ENCODE measurements at places on chromosomes 5 and 9.

DNA sequence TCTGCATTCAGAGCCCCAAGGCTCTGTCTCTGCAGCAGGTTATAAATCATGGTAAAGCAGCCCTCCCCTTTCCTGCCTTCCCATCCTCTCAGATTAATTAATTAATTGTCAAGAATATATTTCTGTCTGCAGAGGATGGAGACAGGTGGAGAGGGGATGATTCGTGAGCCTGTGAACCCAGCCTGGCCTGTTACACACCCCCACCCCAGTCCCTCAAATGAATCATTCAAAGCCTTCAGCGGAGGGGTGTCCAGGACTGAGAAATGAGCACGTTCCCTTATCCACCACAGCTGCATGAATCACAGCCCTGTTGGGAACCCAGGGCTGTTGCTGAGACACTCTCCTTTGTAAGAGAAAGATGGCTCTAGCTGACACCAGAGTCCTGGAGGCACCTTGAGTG is 56.0 kb downstream of the NIPAL4 start:
- peak; percentile 66 for DNase-seq

DNA sequence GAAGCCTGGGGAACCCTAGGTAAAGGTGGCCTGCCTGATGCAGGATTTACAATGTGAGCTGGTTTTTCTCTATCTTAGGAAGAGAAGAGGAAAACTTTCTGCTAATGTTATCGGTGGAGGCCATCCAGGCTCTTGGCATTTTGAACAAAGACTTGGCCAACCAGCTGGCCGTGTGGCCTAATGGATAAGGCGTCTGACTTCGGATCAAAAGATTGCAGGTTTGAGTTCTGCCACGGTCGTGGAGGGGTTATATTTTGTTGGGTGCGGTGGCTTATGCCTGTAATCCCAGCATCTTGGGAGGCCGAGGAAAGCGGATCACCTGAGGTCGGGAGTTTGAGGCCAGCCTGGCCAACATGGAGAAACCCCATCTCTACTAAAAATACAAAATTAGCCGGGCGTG is 9.6 kb downstream of the C9orf152 start:
- DNase-seq: no peak

- DNase-seq: no peak
Observed at GRCh38 chr9:15317836-15318235, 10.8 kb upstream of the TTC39B start.

DNA sequence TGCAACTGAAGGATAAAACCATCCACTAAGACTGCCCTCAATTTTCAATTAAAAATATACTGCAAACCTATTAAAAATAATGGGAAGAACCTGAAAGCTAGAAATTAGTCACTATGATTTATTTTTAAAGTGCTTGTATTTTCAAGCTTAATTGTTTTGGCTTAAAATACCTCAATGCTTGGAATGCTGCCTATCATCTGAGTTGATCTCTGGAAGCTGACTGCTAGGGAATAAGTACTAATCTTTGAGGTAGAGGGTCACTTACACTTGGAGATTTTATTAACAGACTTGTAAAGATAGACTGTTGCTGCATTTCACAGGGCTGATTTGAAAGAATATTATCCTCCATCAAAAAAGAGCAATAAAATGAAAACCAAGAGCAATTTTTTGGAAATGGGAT is 6.2 kb downstream of the PCSK1 start:
- no peak for DNase-seq

DNA sequence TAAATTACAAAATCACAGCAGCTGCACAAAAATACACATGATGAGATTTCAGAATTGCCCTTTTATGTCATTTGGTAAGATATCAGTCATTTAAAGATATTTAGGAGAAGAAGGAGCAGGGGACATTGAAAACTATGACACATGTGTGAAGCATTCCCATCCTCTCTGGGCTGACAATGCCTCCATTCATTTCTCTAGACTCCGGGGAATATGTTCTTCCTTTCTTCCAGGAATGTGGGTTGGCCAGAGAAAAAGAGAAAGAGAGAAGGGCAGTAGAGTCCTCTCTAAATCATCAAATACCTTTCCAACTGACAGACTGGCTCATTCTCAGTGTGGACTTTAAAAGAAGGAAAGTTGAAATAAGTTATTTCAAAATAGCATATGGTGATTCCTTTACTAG is 205.6 kb upstream of the ADAMTSL1 start:
- peak; percentile 58 for DNase-seq

- DNase-seq: no peak
Observed at GRCh38 chr5:113757508-113757907, 244.0 kb downstream of the YTHDC2 start.

- DNase-seq: peak; percentile 93
Observed at GRCh38 chr5:125696762-125697161, 726.4 kb upstream of the GRAMD2B start.

- DNase-seq: no peak
Observed at GRCh38 chr5:160198841-160199409, 30.4 kb upstream of the FABP6 start.

DNA sequence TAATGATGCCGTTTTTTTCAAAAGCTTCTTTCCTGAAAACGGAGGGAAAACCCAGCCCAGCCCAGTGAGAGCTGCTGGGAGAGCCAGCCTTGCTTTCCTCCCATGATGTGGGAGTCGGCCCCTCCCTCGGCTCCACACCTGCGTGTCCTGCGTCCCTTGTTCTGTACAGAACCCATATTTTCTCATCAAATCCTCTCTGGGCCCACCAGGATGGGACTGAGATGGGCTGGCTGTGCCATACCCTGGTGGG is 8.9 kb downstream of the FLT4 start:
- DNase-seq: no peak

DNA sequence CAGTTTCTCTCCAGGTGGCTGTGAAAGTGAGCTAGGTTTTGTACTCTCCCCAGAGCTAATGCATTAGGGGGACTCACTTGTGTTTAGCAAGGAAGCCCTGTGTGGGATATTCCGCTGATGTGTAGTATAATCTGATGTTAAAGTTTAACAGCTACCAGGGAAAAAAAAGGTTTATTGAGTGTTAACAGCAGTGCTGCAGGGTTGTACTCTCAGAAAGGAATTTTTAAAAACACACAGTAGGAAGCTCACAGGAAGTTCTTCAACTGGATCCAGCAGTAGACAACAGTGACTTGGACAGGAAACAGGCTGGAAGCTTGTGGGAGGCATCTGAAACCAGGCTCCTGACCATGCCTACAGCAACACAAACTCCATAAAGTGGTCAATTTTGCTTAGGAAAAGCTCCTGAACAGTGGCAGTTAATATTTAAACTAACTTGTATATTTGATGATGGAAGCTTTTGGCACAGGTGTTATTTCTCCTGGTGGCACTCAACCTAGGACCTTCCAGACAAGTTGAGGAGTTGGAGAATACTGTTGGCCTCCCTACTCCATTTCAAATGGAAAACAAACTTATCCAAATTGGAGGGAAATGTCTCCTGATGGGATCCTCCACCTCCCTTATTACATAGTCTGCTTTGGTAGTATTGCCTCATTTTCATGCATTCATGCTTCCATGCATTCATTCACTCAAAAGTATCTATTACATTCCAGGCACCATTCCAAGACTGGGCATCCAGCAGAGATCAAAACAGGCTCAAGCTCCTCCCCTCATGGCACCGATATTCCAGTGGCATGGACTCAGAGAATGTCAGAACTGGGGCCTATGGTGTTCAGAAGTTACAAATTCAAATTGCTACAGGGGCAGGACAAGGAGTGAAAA is 54.7 kb downstream of the FOXD1 start:
- no peak for DNase-seq

DNA sequence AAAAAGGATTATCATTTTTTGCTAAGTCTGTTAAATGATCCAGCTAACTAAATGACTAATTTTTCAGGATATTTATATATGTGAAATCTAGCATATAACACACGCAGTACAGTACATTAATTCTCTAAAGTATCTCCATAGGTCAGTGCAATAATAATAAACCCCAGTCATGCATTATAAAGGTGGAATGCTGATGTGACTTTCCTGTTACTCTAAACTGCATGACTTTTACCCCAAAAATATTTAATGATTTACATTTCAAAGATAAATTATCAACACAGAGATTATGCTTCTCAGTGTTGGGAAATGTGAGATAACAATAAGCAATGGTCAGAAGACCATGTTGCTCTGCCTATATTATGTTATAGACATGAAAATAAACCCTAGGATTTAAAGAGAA is 34.1 kb upstream of the PAM start:
- DNase-seq: no peak

DNA sequence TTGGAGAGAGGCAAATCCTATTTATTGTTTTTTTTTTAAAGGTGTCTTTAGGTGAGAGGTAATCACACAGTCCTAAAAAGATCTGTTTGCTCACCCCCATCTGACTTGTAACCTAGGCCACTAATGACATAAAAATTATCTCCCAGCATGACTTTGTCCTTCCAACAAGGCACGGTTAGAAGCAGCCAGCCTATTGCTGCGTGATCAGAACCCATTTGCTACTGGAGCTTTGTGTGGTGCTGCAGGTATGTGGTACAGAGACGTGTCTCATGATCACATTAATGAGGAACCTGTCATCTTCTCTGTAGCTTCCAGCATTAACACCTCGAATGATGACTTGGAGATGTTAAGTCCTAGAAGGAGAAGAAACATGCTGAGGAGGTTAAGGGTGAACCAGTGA is 555.8 kb upstream of the TLE4 start:
- DNase-seq: no peak

DNA sequence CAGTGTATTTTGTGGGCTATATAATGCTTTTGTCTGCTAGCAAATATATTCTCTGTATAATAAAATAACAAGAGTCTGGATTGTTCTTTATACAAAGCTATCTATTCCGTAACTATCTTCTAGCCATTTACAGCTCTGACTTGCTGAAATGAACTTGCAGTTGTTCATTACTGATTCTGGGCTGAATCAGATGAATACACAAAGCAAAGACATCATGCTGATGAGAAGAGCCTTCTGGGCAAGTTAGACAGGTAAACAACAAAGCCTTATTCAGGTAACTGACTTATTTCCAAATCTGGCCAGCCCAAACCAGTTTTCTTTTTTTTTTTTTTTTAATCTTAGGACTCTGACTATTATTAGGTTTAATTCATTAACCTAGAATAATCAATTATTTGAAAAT is 255.5 kb downstream of the KIAA0825 start:
- no peak for DNase-seq

DNA sequence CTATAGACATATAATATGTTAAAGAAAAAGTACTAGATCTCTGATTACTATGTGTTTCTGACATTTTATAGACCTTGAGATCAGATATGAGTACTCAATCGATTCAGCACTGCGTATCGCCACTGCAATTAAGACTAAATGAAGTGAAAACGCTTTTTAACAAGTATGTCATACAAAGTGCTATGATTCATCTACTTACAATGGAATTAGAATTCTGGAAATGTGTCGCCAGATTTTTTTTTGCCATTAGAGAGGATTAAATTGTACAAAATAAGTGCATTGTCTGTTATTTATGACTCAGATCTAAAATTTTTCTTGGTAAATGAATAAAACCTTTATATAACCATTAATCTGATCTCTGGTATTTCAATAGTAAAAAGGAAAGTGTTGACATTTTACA is 20.0 kb upstream of the AGGF1 start:
- DNase-seq: no peak

DNA sequence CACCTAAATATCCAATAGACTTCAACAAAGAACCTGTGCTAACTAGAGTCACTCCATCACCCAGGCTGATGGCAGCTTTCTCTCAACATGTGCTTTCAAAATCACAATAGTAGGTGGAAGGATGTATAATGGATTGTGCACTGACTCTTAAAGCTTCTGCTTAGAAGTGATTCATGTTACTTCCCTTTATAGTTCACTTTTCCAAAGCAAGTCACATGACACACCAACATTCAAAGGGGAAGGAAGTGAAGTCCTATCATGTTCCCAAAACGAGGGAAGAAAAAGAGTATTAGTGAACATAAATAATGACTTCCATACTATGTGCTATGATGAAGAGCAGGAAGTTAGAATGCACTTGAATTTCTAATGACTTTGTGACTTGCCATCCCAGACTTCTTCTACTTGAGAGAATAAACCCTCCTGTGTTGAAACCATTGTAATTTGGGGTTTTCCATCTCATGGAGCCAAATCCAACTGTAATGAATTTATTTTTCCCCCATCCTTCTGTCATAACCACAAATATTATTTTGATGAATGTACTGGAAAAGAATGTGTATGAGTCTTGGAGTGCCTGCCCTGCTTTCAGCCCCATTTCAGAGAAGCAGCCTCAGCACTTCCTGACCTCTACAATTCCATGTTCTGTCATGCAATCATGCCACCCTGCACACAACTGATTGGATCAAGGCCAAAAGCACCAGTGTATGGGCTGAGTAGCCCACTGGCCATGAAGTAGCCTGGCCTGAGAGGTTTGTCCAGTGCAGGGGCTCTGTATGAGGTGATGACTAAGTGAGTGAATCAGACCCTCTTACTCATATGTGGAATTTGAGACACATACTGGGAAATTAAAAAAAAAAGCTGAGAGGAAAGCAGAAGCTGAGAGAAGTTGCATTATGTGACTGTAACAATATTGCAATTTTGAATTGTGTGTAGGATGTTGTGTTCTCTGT is 525.9 kb upstream of the CLINT1 start:
- peak; percentile 91 for DNase-seq

GRCh38 chr5:28788954-28789353 is 1750.6 kb upstream of the CDH9 start:
- DNase-seq: no peak

- no peak for DNase-seq
Observed at GRCh38 chr5:77302247-77302646, 91.8 kb downstream of the PDE8B start.

DNA sequence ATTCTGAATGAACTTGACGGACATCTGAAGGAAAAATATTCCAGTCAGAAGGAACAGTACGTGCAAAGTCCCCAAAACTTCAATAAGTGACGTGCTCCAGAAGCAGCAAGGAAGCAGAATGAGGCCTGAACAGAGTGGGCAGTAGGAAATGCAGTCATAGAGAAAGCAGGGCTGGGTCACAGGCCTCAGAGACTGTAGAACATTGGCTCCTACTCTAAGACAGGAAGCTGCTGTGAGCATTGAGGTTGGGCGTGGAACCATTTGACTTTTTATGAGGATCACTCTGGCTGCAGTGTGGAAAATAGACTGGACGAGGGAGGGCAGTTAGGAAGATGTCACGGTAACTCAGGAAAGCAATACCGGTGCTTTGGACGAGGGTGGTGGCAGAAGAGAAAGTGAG is 64.0 kb downstream of the DOCK8 start:
- no peak for DNase-seq

DNA sequence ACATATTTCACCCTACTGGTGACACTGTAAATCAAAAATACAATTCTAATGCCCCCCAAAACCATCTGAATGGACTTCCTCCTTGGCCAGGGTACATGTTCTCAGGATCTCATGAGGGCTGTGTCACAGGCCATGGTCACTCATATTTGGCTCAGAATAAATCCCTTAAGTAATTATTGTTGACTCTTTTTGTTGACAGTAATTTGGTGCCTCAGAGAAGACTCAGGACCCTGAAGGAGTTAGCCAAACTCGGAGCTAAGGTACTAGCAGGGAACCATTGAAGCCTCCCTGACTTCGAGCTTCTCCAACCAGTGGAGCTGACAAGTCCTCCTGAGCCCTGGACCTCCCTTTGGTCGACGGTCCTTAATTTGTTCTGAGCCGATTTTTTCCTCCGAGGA is 51.2 kb upstream of the SNAPC3 start:
- no peak for DNase-seq
